ENCODE measurements at places on chromosomes 1 and 21.

DNA sequence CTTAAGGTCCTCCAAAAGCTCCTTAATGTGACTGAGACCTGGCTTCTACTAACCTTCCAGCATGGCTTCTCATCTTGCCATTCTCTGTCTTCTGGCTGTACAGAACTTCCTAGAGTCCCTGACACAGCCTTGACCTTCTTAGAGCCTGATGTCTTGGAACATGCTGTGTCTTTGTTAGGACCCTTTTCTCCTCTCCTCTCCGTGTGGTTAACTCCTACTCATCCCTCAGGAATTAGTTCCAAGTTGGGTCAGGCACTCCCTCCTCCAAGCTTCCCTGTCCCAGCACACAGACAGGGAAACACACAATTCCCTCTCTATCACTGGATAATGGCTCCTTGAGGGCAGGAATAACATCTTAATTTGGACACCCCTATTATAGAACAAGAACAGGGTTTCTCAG is 275.4 kb upstream of the USP24 start:
- no peak for DNase-seq

DNA sequence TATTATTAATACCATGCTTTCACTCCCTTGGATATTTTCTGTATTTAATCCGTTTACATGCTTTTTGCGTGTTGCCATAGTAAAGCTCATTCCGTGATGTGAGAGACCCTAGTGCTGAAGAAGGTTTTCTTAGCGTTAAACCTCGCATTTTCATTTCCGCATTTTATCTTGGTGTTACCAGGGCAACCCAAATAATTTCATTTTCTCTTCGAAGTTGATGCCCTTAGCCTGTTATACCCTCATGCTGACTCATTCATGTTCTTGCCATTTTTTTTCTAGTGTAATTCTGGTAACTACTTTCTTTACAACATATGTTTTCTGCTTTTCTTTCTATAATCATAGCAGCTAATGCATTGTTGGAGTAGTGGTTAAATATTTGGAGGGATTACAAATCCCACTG is 37.2 kb downstream of the LRRC8C start:
- no peak for DNase-seq

DNA sequence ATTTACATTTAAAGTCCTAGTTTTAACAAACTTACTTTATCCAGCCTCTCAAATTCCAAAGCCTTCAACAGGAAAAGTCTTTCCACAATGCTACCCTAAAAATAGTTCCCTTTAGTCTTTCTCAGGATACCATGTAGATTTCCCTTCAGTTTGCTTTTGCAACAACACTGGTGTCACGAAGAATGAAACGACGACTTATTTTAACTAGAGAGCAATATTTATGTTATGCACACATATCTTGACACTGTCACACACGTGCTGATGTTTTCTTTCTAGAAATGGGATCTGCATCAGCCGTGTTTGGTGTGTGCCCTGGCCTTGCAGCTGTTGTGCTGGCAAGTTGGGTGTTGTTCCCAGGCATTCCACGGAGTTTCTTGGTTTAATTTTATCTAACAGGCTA is 75.5 kb downstream of the SIPA1L2 start:
- no peak for DNase-seq

DNA sequence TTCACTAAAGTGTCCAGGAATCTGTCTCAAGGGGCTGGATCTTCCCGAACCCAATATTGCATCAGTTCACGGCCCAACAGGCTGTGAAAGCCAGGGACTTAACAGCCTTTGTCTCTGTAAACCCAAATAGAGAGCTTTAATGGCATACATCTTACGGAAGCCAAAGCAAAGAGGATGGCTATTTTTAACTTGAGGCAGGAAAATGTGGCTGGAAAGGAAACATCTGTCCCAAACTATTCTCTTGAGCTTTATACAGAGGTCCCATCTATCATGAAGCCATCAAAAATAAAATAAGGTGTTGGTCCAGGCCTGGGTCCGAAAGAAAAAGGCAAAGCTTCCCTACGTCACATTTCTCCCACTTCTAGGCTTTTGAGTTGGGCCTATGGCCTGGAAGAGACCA is 7.7 kb upstream of the CD34 start:
- no peak for DNase-seq

- DNase-seq, result no peak
Measured at GRCh38 chr21:36282568-36283230, 37.3 kb upstream of the MORC3 start.

DNA sequence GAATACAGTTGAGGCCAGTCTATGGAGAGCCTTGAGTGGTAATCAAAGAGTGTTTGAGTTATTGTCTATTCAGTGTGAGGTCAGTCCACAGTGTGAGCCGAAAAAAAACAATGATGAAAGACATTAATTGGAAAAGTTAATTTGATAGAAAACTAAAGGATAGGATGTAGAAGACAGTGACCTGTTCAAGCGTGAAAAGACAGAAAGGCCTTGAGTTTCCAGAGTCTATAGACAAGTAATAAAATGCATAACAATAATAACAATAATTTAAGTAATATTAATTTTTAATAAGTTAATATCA is 90.4 kb downstream of the SLC30A10 start:
- no peak for DNase-seq

GRCh38 chr1:42646056-42646455 is 12.2 kb upstream of the PPIH start:
- no peak for DNase-seq

GRCh38 chr1:63794939-63795378 is 21.1 kb downstream of the ROR1 start:
- no peak for DNase-seq

DNA sequence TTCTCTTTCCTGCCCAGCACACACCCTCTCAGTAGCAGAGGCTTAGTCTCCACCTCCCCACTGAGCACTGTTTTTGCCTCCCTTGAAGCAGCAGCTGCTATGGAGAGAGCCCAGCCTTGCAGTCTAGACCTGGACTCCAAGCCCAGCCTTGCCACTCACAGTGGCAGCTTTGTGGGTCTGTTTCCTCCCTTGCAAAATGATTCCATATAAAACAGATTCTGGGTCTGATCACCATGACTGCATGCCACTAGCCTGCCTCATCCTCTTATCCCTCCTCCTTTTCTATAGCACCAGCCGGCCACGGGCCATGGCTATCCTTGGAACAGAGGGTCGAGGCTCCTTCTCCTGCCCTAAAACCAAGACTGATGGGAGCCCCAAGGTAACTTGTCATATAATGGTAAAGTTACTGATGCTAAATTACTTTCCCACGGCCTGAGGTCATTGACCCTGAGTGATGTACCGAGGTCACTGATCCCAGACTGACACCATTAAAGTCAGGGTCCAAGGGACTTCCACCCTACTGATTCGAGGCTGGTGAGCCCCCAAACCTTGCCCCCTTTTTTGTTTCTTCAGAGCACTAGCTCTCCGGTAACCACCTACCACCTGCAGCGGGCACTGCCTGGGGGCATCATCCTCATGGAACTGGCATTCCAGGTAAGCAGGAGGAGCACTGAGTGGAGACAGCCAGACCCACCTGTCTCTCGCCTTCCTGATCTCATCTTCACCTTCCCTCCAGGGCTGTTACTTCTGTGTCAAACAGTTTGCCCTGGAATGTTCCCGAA is 7.9 kb downstream of the HYI start:
- no peak for DNase-seq

DNA sequence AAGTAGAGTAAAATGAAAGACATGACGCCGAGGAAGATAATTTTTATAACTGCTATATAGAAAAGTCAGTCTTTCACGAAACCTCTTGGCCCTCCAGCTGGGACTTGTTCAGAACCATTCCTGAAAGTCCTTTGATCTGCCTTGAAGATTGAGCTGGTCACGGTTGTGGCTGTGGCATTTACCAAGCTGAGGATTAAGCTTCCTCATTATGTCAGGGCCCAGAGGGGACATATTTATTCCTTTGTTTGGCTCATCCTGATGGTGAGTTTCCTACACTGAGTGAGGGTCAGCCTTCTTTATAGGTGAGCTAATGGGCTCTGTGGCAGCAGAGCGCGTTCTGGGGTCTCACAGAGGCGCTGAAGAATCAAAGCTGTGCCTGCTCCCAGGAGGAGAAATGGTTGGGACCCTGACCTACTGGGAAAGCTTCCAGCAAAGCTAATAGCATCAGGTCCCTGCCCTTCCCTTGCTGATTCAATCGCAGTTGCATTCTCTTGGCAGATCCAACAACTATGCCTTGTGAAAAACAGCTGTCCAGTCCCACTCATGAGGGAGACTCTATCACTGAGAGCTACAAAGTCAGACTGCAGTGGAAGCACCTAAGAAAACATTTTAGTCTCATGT is 43.2 kb upstream of the PBX1 start:
- DNase-seq, result no peak

DNA sequence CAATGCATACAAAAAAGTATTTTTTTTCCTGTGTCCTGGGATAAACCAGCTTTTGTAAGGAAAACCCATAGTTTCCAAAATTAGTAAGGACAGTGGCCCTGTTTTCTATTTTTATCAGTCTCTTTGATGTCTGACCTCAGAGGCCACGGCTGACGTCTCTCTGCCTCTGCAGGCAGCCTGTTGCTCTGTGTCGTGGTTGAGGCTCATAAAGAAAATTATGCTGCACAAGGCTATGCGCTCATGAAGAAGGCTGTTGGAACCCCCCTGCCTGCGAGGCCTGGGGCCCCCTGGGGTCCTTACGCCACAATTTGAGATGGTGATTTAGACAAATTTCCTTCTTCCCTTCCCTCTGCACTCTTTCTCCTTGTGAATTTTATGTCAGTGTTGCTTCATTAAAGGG is 48.9 kb downstream of the AGPAT3 start:
- no peak for DNase-seq

- DNase-seq, result no peak
Measured at GRCh38 chr1:156073740-156074139, 8.5 kb downstream of the MEX3A start.

DNA sequence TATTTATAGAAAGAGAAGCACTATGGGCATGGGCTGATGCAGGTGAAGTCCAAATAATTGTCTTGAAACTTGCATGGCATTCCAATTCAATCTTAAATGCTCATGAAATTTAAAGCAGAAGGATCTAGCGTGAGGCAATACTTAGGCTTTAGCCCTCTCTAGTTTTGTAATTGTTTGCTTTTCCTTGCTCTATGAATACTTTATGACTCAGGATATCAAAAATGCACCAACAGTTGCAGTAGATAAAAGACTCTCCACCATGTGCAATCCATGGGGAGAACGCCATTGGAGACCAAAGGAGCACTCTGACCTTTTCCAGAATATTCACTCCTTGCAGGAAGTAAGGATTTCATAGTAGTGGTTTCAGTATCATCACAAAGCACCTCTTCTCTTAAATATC is 436.4 kb downstream of the LRRIQ3 start:
- no peak for DNase-seq

- no peak for DNase-seq
Measured at GRCh38 chr1:181135437-181135731, 46.9 kb downstream of the IER5 start.

GRCh38 chr1:162832470-162832869 is 28.5 kb downstream of the CCDC190 start:
- DNase-seq, result no peak

GRCh38 chr1:152645146-152645545 is 18.0 kb upstream of the LCE2D start:
- no peak for DNase-seq

DNA sequence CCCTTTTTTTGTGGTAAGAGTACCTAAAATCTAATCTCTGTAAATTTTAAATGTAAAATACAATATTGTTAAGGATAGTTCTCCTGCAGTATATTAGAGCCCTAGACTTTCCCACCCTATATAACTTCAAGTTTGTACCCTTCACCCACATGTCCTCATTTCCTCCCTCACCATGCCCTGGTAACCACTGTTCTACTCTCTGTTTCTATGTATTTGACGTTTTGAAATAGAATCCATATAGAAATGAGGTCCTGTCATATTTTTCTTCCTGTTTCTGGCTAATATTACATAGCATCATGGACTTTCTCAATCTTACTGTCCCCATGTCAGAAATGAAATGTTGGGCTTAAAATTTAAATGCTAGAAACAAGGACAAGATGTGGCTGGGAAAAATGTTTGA is 24.8 kb downstream of the GBP7 start:
- DNase-seq, result no peak

DNA sequence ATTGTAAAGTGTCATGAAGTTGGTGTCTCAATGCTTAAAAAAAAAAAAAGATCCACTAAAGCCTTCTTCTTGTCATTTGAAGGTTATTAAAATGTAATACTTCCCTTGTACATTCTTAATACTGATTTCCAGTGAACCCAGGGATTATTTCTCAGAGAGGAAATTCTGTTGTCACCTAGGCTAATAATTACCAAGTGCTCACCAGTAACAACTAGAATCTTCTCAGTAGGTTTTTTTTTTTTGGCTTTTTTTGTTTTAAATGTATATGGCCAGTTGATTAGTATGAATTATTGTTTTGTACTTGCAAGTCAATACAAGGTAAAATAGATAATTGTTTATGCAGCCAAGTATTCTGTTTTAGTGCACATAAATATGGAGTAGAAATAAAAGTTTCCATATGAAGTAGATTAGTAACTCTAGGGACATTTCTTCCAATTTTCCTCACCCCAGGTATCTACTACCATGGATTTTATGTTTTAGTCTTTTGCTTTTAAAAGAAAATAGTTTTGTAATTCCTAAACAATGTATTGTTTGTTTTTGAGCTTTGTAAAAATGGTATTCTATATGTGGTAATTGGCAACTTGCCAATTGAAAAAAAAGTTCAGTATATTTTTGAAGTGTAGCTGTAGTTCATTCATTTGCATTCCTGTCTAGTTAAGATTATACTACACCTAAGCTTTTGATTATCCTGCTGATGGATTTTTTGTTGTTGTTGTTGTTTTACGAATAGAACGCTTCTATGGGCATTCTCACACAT is 21.9 kb downstream of the LAMC1 start:
- DNase-seq, result no peak

DNA sequence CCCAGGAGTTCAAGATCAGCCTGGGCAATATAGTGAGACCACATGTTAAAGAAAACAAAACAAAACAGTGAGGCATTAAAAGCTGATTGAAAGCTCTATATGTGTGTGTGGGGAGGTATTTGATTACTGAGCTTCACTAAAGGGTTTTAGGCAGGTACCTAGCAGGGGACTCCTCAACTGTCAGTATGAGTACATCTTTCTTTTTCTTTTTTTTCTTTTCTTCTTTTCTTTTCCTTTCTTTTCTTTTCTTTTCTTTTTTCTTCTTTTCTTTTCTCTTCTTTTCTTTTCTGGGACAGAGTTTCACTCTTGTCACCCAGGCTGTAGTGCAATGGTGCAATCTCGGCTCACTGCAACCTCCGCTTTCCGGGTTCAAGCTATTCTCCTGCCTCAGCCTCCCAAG is 8.5 kb upstream of the MYCL start:
- DNase-seq, result no peak

DNA sequence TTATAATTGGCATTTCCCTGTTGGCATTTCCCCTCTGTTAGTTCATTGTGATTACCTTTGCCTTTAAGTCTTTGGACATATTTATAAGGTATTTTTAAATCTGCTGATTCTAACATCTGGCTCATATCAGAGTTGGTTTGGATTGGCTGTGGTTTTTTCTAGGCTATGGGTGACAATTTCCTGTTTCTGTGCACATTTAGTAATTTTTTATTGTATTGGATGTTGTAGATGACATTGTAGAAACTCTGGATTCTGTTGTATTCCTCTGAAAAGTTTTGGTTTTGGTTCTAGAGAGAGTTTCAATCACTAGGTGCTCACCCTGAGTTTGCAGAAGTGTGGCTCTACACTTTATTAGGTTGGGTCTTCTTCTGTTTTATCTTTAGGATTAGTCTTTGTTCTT is 110.1 kb upstream of the ARHGEF16 start:
- no peak for DNase-seq

GRCh38 chr1:213014642-213015041 is 1.0 kb downstream of the ANGEL2 start:
- no peak for DNase-seq

GRCh38 chr21:32141318-32141633 is 137.6 kb downstream of the MIS18A start:
- DNase-seq, result no peak

All from iPS DF 19.7 (cell line).